ENCODE measurements at places on chromosomes 3 and 15.
A peak's percentile ranks its signal among the peaks of the same experiment; 100 is the strongest.

DNA sequence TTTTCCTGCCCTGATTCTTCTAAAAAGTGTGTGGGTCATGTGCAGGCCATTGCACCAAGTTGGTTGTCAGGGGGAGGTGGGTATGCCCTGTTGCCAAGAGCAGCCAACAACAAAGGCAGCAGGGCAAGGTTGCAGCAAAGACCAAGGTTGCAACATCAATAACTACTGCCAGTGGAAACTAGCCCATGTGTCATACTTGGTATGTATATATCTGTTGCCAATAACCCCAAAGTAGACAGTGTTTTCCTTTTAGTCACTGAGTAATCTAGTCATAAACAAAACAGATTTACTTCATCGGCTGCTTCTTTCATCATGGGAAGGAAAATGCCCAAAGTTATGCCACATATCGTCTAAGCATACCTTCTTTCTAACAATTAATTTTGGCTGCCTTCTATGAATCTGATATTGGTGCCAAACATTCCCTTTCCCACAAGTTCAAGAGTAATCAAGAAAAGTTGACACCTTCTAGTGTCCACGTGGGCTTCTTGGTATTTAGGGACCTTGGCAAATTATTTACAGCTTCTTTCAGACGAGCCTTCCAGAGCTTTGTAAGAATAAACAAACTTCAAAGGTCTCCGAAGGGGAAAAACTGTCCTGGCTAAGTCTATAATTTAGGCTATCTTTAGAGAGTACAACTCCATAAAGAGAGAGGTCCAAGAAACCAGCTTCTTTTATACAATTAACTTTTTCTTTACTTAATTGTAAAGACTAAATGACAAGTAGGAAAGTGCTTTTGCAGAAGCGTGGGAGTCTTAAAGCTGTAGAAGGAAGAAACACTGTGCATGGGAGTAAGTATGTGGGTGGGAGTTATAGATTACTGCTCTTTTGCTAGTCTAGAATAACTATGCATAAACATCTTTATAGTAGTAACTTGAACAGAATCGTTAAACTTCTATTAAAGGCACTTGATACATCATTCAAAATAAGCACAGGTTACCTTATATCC lies 10.0 kb upstream of the MBNL1 start:
- no peak for DNase-seq

DNA sequence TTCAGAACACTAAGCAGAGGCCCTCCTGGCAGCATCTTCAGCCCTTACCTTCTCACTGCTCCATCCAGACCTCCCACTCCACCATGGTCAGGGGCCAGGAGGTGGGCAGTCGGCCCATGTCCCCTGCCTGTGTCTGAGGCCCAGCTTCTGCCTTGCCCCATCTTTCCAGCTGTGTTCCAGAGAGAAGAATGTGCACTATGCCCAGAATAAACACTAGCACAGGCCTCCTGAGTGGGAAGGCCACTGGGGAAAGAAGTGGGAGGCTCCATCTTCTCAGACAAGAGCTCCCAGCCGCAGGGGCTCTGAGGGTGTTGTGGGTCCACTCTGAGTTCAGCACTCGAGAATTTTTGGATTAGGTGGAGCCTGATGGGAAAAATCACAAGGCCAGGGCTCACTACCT lies 44.5 kb downstream of the ADCY5 start:
- DNase-seq, result no peak

GRCh38 chr15:65069779-65070546 lies 2.2 kb upstream of the RASL12 start:
- no peak for DNase-seq

DNA sequence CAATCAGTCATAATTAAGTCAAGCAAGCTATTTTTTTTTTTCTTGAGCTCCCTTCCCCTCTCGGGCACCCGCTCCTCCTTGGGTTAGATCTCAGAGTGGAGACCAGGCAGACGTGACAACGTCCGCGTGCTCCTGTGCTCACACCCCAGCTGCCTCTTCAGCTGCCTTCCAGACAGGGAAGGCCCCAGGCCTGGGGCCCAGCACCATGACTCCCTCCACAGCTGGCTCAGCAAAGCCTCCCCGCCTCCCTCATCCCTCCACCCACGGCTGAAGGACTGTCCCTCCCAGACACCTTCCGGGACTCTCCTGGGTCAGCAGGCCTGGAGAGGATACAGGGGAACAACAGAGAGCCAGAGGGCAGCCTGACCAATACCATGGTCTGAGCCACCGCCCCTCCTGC lies 87.9 kb upstream of the LINGO1 start:
- peak; percentile 29 for DNase-seq

GRCh38 chr15:70880781-70881180 lies 11.5 kb downstream of the THAP10 start:
- no peak for DNase-seq
